A375 (cell line): ENCODE measurements at places on chromosomes 6 and 20. TPM values are rescaled to one million over a fixed set of nuclear protein-coding genes. Genes with fewer than 3 reads are reported as not detected.

PI16 gene
- total RNA-seq, result not detected in 2 replicates

C6orf118 gene
- total RNA-seq, result 1.5 TPM in 1 of 2 replicates, not detected in the other

NEDD9 gene
- 13.5 and 13.9 TPM in 2 replicates for total RNA-seq

CCN5 gene
- not detected in 2 replicates for total RNA-seq

IP6K3 gene
- total RNA-seq, result not detected in 2 replicates

CYP39A1 gene
- total RNA-seq, result 0.11 and 0.19 TPM in 2 replicates

BNIP5 gene
- not detected in 2 replicates for total RNA-seq

BTNL2 gene
- not detected in 2 replicates for total RNA-seq

PDE7B gene
- total RNA-seq, result 0.96 and 1.6 TPM in 2 replicates

DNAH8 gene
- 0.03 TPM in 1 of 2 replicates, not detected in the other for total RNA-seq

PSORS1C1 gene
- 1.1 and 8.5 TPM in 2 replicates for total RNA-seq

CLPSL2 gene
- not detected in 2 replicates for total RNA-seq
